CD4-positive, alpha-beta T cell treated with Interleukin-1 beta for 1 hour (primary cell): ENCODE measurements at places on chromosomes 2 and 18.

GRCh38 chr18:57973889-57974288 lies 70.1 kb upstream of the NEDD4L start:
- DNase-seq = no peak

GRCh38 chr2:232255033-232255432 lies 123.5 kb upstream of the ALPP start:
- DNase-seq = no peak

DNA sequence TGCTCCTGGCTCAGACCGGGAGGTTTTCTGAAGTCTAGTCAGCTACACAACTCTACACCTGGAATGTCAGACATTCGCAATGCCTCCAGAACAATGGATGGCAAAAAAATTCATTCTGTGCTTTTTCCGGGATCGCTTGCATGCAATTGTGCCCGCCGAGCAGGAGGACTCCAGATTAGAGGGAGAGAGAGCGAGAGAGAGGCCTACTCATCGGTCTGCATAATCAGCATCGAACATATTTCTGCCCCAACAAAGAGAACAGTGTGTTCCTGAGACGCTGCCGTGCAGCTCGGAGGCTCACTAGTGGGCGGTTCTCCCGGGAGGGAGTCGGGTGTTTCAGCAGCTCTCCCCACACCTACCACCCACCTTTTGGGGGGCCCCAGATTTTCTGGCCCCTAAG lies 117.1 kb downstream of the KLHL29 start:
- no peak for DNase-seq

GRCh38 chr2:61470965-61471904 lies at the start of gene USP34:
Gene USP34 (minus strand): TSS chr2:61471087. CDS start chr2:61470692, 395 bp downstream.
- peak; percentile 97 for DNase-seq

DNA sequence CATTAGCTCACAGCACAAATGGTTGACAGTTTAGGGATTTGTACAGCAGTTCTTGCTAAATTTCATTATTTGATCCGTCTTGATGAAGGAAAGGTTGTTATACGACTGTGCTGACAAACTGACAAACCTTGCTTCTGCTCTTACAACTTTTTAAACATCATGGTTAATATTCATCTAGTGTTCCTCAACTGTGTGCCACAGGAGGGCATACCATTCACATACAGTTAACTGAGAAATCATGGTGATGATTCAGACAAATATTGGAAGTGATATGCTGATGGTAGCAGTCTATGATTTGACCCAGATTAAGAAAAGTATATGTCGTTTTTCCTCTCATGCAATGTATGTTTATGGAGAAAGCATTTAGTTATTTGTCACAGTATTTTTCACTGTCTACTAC lies 129.8 kb upstream of the FSIP2 start:
- DNase-seq = no peak

DNA sequence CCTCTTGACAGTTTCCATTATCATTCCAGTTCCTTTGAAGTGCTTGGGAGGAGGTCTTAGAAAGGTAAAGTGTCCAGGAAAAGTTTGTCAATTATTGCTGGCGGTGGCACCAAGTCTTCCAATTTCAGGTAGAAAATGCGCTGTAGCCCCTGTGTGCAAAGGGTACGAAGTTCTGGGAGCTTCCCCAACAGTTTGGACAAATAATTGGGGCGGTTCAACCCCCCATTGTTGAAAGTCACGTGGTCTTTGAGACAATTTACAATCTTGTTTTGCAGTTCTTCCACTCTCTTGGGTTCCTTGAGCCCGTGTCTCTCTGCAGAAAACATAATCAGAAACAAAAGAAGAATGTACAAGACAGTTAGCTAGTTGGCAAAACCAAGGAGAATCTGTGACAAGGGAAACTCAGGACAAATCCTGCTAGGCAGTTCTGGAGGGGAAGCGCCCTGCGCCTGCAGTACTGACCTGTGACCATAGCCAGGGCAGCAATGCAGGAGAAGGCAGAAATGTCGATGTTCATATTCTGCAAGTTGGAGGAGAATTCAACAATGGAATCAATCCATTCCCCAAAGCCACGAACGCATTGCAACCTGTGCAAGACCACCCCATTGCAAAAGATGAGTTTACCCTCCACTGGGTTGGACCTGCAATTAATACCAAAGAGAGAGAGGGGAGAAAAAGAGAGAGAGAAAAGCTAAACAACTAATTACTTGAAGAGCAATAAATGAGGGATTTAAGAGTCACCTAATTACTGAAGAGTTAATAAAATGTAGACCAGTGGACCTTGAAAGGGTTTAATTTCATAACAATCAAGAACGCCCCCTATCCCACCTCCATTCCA lies 6.6 kb downstream of the NR4A2 start:
- DNase-seq = no peak

DNA sequence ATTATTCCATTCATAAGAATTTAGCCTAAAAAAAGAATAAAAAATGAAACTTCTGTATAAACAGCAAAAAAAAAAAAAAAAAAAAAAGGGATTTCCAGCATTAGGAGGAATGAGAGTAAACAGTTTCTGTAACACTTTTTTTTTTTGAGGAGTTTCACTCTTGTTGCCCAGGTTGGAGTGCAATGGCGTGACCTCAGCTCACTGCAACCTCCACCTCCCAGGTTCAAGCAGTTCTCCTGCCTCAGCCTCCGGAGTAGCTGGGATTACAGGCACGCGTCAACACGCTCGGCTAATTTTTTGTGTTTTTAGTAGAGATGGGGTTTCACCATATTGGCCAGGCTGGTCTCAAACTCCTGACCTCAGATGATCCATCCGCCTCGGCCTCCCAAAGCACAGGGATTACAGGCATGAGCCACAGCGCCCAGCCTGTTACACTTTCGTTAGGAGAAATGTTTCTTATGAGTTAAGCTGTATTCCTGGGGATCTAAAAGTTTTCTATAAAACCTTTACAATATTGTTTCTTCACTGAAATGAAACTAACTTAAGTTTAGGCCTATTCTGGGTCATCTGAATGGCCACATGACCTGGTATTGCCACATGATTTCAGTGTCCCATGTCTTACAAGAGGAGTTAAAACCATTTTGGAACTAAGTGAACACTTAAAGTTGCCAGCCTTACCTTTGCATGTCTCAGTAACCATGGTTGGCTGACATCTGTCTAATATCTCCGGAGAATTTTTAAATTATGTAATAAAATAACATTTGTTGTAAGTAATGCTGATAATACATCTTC lies 17.5 kb downstream of the SMAD2 start:
- no peak for DNase-seq

DNA sequence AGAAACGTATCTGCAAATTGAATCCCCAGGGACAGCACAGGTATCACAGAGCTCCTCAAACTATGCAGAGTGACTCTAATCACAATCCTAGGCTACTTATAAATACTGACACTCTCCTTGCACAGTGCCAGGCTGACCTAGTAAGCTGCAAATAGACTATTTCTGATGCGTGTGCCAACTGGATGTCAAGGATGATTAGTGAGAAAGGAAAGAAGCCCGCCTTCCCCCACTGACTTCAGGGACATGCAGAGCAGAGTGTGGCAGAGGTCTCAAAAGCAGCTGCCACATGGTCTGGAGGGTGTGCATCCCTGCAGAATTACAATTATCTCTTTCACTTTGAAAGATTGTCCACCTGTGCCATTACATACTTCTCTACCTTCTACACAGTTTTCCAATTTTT lies 235.6 kb downstream of the CPS1 start:
- no peak for DNase-seq

- no peak for DNase-seq
Observed at GRCh38 chr2:7357993-7358392, 440.8 kb downstream of the RNF144A start.

- no peak for DNase-seq
Observed at GRCh38 chr2:239803766-239804115, 221.4 kb downstream of the NDUFA10 start.

GRCh38 chr18:6755107-6755506 lies 25.6 kb downstream of the ARHGAP28 start:
- no peak for DNase-seq

DNA sequence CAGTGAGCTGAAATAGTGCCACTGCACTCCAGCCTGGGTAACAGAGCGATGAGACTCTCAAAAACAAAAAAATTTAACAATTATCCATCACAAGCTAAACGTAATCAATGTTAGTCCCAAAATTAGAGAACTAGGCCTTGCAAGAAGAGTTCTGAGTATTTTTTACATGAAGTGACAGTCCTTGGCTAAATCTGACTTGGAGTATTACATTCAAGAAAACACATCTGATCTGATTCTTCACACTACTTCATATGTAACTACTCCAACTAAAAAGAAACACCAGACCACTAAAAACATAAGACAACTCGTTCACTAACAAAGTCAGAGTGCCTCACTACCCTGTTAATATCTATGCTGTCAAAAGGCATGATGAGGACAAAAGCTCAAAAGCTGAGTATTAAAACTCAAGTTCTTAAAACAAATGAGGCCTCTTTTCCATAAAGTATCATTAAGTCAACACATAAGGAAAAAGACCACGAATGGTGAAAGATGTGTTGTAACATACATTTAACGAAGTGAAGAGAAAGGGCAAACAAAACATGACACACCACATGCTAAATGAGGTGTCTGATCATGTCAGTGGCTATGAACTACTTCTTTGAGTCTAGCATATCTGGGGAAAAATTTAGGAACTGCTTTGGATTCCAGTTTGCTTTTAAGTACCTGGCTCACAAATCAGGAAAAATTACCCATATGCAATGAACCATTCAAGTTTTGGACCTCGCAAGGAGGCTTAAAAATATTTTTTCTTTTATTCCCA lies 42.4 kb downstream of the TRIP12 start:
- DNase-seq = no peak

GRCh38 chr18:44799382-44799906 lies 118.8 kb downstream of the SETBP1 start:
- DNase-seq = no peak

GRCh38 chr2:44918095-44918775 lies 23.3 kb upstream of the SIX3 start:
- no peak for DNase-seq

DNA sequence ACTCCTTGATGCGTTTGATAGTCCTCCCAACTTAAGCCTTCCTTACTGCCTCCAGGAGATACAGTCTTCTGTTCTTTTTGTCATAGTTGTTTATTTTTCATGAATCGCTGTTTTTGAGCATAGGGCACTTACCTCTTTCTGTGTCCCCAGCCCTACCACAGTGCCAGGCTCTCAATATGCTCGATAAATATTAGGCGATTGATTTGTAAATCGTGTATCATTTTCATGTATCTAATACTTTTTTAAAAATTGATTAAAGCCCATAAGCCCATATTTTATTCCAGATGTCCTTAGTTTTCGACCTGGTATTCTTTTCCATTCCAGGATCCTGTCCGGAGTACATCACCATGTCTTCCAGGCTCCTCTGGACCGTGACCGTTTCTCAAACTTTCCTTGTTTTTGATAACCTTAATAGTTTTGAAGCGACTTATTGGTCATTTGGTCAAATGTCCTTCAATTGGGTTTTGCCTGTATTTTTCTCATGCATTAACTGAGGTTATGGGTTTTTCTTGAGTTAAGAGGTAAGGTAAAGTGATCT lies 444 bp upstream of the MMADHC start:
- no peak for DNase-seq

DNA sequence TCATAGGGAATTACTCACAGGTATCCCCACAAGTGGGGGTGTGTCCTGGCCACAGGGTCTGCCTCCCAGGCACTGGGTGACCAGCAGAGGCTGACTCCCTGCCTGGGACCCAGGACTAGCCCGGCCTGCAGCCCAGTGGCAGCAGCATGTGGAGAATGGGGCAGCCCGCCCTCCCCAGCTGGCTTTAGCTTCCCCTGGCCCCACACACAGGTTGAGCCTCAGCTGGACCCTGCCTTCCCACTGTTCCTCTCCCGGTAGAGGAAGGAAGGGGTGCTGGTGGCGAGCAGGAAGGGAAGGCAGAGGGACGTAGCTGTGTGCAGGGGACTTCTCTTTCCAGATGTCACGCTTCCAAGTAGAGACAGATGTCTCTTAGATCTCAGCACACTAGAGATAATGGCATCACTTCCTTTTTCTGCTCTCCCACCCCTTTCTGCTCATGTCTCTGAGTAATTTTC lies 51.4 kb downstream of the EMILIN2 start:
- no peak for DNase-seq

- DNase-seq = no peak
Observed at GRCh38 chr18:40485318-40485717, 1469.7 kb upstream of the PIK3C3 start.

- no peak for DNase-seq
Observed at GRCh38 chr18:55419947-55420664, 167.9 kb downstream of the TCF4 start.

DNA sequence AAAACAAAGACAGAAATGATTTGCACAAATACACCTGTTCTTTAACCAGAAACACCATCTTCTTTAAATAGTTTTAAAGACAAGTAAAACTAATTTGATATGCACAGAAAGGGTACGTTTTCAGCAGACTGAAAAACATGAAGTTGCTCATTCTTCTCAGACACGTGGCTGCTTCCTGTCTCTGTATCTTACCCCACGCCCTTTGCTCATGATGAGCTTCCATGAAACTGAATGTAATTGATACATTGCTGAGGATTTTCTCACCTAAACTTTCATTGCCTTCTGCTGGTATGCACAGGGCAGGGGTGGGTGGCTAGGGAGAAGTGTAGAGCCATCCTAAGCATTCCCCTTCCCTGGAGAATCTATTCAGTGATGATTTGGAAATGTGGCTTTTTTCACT lies 644.3 kb downstream of the BCL11A start:
- no peak for DNase-seq

GRCh38 chr2:75466708-75467311 lies 93.9 kb downstream of the EVA1A start:
- DNase-seq = no peak

DNA sequence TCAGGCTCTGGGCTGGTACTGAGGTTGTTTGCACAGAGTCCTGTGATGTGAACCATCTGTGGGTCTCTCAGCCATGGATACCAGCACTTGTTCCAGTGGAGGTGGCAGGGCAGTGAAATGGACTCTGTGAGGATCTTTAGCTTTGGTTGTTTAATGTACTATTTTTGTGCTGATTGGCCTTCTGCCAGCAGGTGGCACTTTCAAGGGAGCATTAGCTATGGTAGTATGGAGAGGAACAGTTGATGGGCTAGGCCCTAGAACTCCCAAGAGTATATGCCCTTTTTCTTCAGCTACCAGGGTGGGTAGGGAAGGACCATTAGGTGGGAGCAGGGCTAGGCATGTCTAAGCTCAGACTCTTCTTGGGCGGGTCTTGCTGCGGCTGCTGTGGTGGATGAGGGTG lies 257.0 kb upstream of the GYPC start:
- DNase-seq = peak; percentile 2

- DNase-seq = no peak
Observed at GRCh38 chr18:47251289-47252120, at the start of gene SKOR2. Gene SKOR2 (minus strand): TSS chr18:47251660. CDS start chr18:47249183, 2,477 bp downstream.

DNA sequence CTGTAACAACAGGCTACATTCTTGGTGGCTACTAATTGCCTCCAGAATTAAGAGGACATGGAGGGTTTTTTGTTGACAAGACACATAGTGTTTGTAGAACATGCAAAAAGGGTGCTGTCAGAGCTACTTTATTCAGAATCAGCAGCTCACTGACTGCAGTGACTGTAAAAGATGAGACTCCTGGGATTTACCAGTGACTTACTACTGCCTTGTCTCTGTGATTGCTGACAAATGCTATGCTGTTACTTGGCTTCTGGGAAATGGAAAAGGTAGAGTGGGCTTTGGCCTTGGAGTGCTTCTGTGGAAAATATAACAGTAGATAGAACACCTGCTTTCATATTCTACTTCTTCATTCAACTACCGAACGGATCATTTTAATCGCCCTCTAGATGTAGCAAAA lies 47.8 kb downstream of the GREB1L start:
- no peak for DNase-seq

GRCh38 chr18:63236406-63236805 lies 83.2 kb downstream of the BCL2 start:
- no peak for DNase-seq

- no peak for DNase-seq
Observed at GRCh38 chr2:29108225-29108624, 7.0 kb upstream of the CLIP4 start.
